ENCODE measurements at places on chromosomes 7 and 10.

DNA sequence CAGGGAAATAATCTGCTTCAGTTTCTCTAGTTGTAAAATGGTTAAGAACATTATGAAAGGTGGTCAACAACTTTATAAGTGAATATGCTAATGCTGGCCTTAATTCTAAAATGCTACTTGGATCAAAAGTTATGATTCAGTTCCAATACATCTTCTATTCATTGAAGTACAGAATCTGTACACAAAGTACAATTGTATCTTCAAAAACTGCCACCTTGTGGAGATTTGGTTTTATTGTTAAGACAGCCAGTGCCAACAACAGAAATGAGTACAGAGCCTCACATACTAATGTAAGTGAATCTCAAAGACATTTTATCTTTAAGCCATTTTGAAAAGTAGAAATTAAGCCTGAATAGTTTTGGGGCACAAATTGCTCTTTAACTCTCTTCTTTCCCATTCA lies 194.0 kb downstream of the CFTR start:
- no peak for DNase-seq

GRCh38 chr7:2984091-2984490 lies 59.6 kb downstream of the CARD11 start:
- DNase-seq: no peak

- DNase-seq: no peak
Observed at GRCh38 chr7:135886345-135887132, 90.6 kb downstream of the MTPN start.

DNA sequence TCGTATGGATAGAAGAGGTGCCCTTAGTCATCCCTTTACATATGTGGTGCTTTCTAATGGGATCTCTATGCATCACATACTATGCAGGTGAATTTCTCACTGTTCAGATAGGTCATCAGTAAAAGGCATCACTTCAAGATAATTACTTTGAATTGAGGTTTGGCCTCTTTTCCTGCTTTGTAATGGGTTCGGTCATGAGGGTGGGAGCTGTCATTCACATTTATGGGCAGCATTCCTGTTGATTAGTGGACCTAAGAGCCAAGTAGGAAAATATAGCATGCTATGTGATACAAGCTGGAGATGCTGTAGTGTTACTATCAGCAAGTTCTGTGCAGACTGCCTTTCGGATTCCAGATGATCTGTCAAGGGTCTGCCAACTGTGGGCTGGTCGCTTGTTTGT lies 156.3 kb downstream of the LCOR start:
- DNase-seq: no peak

DNA sequence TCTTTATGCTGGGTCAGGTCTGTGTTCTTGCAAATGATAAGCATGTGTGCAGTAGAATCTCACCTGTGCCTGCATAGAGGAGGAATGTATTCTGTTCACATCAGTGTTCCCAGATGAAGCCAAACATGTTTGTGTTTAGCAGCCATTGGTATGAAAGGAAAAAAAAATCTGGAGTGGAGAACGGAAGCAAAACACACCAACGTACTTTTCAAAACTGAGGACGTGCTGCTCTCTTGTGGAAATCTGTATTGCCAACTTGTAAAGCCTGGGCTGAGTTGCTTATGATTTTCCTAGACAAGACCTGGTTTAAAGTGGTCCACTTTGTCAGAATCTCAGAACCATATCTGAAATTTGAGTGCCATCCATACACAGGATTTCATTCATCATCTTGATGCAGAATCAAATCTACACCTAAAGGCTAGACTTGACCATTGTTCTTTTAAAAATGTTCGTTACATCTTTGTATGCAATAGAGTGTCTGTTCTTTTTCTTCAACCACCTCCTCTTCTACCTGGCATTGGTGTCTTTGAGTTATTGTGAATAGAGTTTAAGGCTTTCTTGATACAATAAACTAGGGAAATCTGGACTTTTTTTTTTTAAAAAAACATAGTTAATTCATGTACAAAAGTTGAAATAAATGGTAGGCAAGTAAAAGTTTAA lies 367.7 kb downstream of the PHF14 start:
- no peak for DNase-seq

DNA sequence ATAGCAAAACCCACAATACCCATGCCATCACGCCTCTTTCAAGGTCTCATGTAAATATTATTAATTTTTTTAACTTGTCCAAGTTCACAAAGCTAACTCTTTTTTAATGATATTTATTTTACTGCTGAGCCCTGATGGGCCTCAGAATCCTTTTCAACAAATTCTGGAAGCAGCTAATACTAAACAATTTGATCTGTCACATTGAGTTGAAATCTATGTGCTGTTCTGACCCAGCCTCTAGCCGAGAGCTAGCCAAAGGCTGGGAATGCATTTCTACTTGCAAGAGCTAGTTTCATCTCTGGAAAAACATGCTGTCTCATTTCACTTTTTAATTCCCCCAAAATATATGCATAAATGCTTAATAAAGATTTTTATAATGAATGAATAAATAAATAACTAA lies 47.9 kb downstream of the TFAM start:
- DNase-seq: no peak

GRCh38 chr10:34495938-34496337 lies 319.2 kb downstream of the PARD3 start:
- no peak for DNase-seq

DNA sequence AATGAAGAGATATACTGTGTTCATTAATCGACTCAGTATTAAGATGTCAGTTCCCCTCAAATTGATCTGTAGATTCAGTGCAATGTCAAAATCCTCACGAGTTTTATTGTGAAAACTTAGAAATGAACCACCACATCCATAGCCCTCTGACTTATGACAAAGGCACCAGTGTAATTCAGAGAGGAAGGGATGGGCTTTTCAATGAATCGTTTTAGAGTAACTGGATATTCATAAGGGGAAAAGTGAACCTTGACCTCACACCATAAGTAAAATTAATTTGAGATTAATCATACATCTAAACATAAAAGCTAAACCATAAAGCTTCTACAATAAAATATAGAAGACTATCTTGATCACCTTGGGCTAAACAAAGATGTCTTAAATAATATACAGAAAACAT lies 128.1 kb downstream of the ELFN1 start:
- DNase-seq: no peak

Data from activated CD4-positive, alpha-beta T cell treated with anti-CD3 and anti-CD28 coated beads, Interleukin-2, amount 50 U/mL, for 4 hours (primary cell).